ENCODE measurements at places on chromosomes 6 and 20.

GRCh38 chr6:24397631-24398030, 5.1 kb upstream of the MRS2 start:
- DNase-seq, result no peak

GRCh38 chr6:49868951-49869529, 2.7 kb upstream of the CRISP1 start:
- DNase-seq, result no peak

DNA sequence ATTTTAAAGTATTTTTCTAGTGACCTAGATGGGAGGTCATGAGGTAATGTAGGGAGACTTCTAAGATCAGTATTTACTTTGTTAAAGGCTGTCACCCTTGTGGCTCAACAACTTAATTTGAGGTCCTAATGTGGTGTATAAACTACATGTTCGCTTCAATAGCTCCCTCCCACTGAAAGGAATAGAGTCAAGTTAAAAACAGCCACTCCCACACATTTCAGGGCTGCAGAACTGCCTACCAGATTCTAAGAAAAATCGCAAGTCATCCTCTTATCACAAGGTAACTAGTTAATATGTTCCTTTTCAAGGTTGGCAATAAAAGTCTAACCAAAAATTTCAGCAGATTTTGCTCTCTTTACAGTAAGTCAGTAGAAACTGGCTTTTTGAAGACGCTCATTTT, 15.1 kb downstream of the GSTA1 start:
- no peak for DNase-seq

- no peak for DNase-seq
Observed at GRCh38 chr20:39676857-39677391, 714.8 kb downstream of the DHX35 start.

DNA sequence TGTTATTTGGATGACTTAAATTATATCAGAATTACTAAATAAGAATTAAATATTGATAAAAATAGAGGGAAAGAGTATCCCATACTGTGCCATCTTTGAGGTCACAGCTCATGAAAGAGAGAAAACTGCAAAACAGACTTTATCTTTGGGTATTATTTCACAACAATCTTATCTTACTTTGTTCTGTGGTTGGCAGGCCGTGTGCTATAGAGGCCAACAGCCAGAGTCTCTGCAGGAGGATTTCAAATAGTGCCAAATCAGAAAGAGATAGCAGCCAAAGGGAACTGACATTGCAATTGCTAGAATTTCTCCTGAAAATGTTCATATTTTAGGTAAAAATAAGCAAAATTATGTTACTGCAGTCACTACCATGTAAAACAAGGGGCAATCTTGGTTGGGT, 354.2 kb downstream of the GRIK2 start:
- no peak for DNase-seq

DNA sequence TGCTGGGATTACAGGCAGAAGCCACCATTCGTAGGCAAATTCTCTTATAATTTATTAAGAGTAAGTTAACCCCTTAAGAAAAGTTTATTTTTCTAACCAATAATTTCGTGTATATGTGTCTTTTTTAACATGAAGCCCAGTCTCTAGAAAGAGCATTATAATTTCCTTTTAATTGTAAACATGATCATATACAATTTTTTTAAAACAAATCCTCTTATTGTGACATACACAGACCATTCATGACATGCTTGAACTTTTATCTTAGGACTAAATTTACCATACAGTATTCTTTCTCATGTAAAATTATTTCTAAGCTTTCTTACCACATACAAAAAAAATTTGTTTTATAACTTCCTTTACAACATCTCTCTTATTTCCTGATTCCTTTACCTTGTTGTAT, 6.7 kb downstream of the ACOT13 start:
- no peak for DNase-seq
